ENCODE measurements at places on chromosomes 3 and 15. TPM values are rescaled to one million over a fixed set of nuclear protein-coding genes. Genes with fewer than 3 reads are reported as not detected.

SLC12A1 gene
- total RNA-seq: not detected

STRA6 gene
- not detected for total RNA-seq

DAZL gene
- total RNA-seq: not detected

GOLGA8N gene
- 6.9 TPM for total RNA-seq

CCDC33 gene
- not detected for total RNA-seq

CCR1 gene
- 0.51 TPM for total RNA-seq

TMF1 gene
- 38.9 TPM for total RNA-seq

SMC4 gene
- 180 TPM for total RNA-seq

SLC28A2 gene
- total RNA-seq: not detected

CCNB2 gene
- 57.5 TPM for total RNA-seq

BLOC1S6 gene
- 49.7 TPM for total RNA-seq

COL7A1 gene
- 2.4 TPM for total RNA-seq

DUOXA2 gene
- not detected for total RNA-seq

PSMD6 gene
- total RNA-seq: 131 TPM

IL5RA gene
- total RNA-seq: 0.18 TPM

AADAC gene
- not detected for total RNA-seq

ERC2 gene
- total RNA-seq: 0.09 TPM

CAMP gene
- not detected for total RNA-seq

CCDC191 gene
- 0.68 TPM for total RNA-seq

P2RY13 gene
- total RNA-seq: not detected

PFN2 gene
- 0.85 TPM for total RNA-seq

COL6A5 gene
- not detected for total RNA-seq

FAH gene
- total RNA-seq: 67.6 TPM

DNAJA4 gene
- total RNA-seq: 57.4 TPM

LIPC gene
- total RNA-seq: 1.7 TPM

C3orf85 gene
- not detected for total RNA-seq

TP63 gene
- 5.6 TPM for total RNA-seq

ADAMTSL3 gene
- 0.07 TPM for total RNA-seq

TGM4 gene
- not detected for total RNA-seq

TPRA1 gene
- total RNA-seq: 37.1 TPM

TMEM43 gene
- total RNA-seq: 36.7 TPM

GRM2 gene
- 0.23 TPM for total RNA-seq

CSPG4 gene
- not detected for total RNA-seq

SERPINI1 gene
- total RNA-seq: 0.71 TPM

SLC9C1 gene
- total RNA-seq: 0.37 TPM

KLHL40 gene
- total RNA-seq: not detected

GOLGA8T gene
- not detected for total RNA-seq

FBXL22 gene
- total RNA-seq: 0.78 TPM

MAGEL2 gene
- total RNA-seq: not detected

PLSCR2 gene
- not detected for total RNA-seq

SEMA3G gene
- 0.32 TPM for total RNA-seq

CHST14 gene
- total RNA-seq: 11.8 TPM

SENP2 gene
- total RNA-seq: 31.5 TPM

LAMB2 gene
- total RNA-seq: 0.34 TPM

PLSCR1 gene
- total RNA-seq: 65.1 TPM

NUTM1 gene
- not detected for total RNA-seq

NANOGP8 gene
- not detected for total RNA-seq

FMN1 gene
- total RNA-seq: 0.69 TPM

IDH2 gene
- 139 TPM for total RNA-seq

TMEM207 gene
- not detected for total RNA-seq
